ENCODE measurements at places on chromosomes 4 and X. TPM values are rescaled to one million over a fixed set of nuclear protein-coding genes. Genes with fewer than 3 reads are reported as not detected.

The POLN gene
- 4.6 TPM for total RNA-seq

The TMEM156 gene
- total RNA-seq, result 56.8 TPM

The GLRA2 gene
- not detected for total RNA-seq

The CCDC149 gene
- total RNA-seq, result 0.19 TPM

The GLRA3 gene
- not detected for total RNA-seq

All from activated T-cell treated with anti-CD3 and anti-CD28 coated beads, Interleukin-2, amount 50 U/mL, for 72 hours (primary cell).